Activated naive CD4-positive, alpha-beta T cell treated with anti-CD3 and anti-CD28 coated beads for 36 hours (primary cell): ENCODE measurements at places on chromosomes 2 and 18. TPM values are rescaled to one million over a fixed set of nuclear protein-coding genes. Genes with fewer than 3 reads are reported as not detected.

Gene RAMP1
- 0.62 TPM for total RNA-seq

Gene SPC25
- 31.0 TPM for total RNA-seq

Gene SERPINB12
- total RNA-seq: not detected

Gene MATN3
- not detected for total RNA-seq

- H3K4me1 ChIP-seq: no peaks in the 10 kb centered on the region
- no peak overlapping the region for H3K27ac ChIP-seq
- H3K4me3 ChIP-seq: no peak overlapping the region
Measured at GRCh38 chr2:166067229-166067628, 60.6 kb downstream of the SCN1A start.

DNA sequence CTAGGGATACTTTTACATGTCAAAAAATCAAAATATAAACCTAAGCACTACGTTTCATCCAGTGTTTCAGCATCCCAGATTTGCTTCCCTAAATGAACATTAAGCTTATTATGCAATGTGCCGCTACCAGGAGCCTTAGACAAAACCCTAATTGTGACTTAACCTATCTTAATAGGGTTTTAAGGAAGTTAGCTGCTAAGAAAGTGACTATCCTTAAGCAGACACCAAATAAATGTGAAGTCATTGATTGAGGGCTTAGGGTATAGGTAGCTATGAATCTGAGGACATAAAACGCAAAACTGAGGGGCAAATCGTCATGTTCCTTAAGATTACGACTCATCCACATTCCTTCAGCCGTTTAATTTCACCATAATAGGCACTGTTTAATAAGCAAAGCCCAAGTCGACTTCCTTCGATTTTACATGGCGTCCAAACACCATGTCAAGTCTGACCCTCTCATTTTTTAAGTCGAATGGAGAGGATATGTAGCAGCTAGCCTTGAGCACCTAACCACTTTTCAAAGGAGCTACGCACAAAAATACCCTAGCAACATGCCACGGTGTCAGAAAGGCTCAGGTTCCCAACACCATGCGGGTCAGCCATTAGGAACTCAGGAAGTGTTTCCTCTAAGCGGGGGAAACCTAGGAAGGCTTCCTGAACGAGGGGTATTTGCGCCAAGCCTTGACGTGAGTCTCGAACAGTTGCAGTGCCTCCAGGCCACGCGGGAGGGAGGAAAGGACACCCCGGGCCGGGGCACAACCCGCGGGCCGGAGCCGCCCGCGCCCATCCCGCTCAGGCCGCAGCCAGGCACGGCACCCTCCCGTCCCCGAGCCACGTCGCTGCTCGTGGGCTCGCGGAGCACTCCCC, 1.0 kb downstream of the HDLBP start:
- H3K4me3 ChIP-seq: peak overlapping the region; percentile 100
- peak overlapping the region; percentile 100 for H3K27ac ChIP-seq
- peaks cover 24% of the 10 kb centered on the region for H3K36me3 ChIP-seq
- no peaks in the 10 kb centered on the region for H3K27me3 ChIP-seq

GRCh38 chr2:170146784-170147183, 31.2 kb upstream of the MYO3B start:
- H3K27ac ChIP-seq: no peak overlapping the region
- H3K27me3 ChIP-seq: no peaks in the 10 kb centered on the region
- H3K4me1 ChIP-seq: no peaks in the 10 kb centered on the region
- H3K4me3 ChIP-seq: no peak overlapping the region
- no peak for DNase-seq
- H3K36me3 ChIP-seq: no peaks in the 10 kb centered on the region

DNA sequence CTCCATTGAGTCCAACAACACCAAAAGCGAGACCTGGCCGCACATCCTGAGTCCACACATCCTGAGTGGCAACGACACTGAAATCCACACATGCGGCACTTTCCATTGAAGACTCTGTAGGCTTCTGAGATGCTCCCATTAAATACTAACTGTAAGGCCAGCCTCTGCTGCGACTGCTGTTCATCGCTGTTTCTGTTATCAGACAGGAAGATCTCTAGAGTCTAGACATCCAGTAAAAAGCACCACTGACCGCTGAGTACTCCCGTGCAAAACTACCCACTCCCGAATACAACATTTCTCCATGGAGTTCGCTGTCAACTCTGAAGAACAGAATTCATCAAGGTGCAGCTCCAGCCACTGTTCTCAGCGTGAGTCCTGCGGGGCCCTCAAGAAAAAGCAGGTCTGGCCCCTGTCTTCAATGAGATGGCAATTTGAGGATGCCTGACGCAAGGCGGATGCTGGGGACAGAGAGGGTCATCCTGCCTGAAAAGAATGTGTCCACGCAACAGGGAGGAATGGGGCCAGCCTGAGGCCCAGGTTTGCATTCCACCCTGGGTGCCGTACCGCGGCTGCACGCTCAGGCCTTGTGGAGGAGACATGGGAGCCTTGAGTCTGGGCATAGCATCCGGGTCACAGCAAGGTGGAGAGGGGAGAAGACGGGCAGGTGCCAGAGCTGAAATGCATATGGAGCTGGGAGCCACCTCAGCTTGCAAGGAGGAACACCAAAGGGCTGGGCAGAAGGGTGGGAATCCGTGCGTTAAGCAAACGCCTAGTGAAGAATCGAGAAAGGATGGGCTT, 61.9 kb downstream of the ZNF516 start:
- H3K4me1 ChIP-seq: peaks cover 10% of the 10 kb centered on the region
- H3K27ac ChIP-seq: no peak overlapping the region
- no peaks in the 10 kb centered on the region for H3K27me3 ChIP-seq
- no peak for DNase-seq

- H3K4me1 ChIP-seq: no peaks in the 10 kb centered on the region
- H3K36me3 ChIP-seq: no peaks in the 10 kb centered on the region
- no peaks in the 10 kb centered on the region for H3K27me3 ChIP-seq
- H3K4me3 ChIP-seq: no peak overlapping the region
- H3K27ac ChIP-seq: no peak overlapping the region
- no peak for DNase-seq
Measured at GRCh38 chr18:73461780-73462059, 593.9 kb upstream of the NETO1 start.

DNA sequence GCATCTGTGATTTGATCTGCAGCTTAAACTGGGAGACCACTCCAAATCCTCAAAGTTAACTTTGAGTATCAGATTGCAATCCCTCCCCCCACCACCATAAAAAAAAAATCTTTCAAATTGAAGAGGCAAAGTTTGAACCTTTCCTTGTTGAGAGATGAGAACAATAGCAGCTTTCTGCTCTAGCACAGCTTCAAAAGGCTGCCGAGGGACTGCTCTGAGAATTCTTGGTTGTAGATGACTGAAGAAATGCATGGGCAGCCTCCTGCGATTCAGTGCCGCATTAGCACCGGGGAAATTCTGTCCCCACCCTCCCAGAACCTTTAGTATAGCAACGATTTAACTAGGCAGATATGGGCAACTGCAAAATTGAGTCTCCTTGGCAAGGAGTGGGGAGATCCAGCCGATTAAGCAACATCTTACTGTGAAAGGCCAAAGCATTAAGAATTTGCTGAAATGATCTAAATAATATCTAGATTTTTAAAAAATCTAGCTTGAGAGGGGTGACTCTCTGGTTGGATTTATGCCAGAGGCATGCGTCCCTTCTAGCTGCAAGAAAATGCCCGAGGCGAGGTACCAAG, 3.9 kb upstream of the SP5 start:
- no peak for DNase-seq
- H3K36me3 ChIP-seq: no peaks in the 10 kb centered on the region
- no peak overlapping the region for H3K4me3 ChIP-seq
- H3K27me3 ChIP-seq: peaks cover 55% of the 10 kb centered on the region
